ENCODE measurements at places on chromosomes 6 and 20. TPM values are rescaled to one million over a fixed set of nuclear protein-coding genes. Genes with fewer than 3 reads are reported as not detected.
A peak's percentile ranks its signal among the peaks of the same experiment; 100 is the strongest.

DNA sequence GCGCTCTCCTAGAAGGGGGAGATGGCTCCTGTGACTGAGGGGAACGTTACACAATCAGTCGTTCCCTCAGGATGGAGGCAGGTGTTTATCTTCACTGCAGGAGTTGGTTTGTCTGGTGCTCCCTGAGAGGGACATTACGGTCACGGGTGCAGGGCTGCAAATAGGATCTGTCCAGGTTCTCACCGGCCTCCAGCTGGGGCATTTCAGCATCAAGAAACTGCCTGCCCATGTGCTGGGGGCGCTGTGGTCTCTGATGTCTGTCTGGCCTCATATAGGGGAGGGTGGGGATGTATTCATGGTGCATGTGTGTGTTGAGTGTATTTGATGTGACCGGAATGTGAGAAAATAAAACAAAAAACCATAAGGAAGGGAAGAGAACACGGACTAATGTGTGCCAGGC lies 77.1 kb downstream of the TBC1D7 start:
- H3K4me3 ChIP-seq = no peak overlapping the region
- H3K36me3 ChIP-seq = no peaks in the 10 kb centered on the region
- peak; percentile 30 for DNase-seq
- no peaks in the 10 kb centered on the region for H3K27me3 ChIP-seq
- no peak overlapping the region for H3K27ac ChIP-seq

DNA sequence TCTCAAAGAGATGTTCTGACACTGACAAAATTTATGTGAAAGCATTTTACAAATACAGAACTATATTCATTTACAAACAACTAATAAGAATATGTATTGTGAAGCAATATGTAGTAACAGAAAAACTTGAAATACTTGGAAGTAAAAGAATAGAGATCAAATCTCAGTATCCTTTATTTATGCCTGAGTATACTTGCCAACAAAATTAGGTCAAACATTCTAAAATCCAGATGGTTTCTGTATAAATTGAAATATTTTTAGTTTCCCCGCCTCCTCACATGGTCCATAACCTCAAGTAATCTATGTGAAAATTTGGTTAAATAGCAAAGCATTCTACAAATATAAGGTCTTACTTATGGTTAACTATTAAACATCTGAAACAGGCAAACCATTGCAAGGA lies 545.4 kb downstream of the EYS start:
- H3K27me3 ChIP-seq = no peaks in the 10 kb centered on the region
- H3K4me1 ChIP-seq = peaks cover 6% of the 10 kb centered on the region
- H3K36me3 ChIP-seq = no peaks in the 10 kb centered on the region
- no peak overlapping the region for H3K27ac ChIP-seq
- DNase-seq = no peak

- H3K27me3 ChIP-seq = peaks cover 37% of the 10 kb centered on the region
- no peaks in the 10 kb centered on the region for H3K36me3 ChIP-seq
- peaks cover 40% of the 10 kb centered on the region for H3K4me1 ChIP-seq
Measured at GRCh38 chr6:26249707-26249956, 115.4 kb upstream of the BTN3A2 start.

DNA sequence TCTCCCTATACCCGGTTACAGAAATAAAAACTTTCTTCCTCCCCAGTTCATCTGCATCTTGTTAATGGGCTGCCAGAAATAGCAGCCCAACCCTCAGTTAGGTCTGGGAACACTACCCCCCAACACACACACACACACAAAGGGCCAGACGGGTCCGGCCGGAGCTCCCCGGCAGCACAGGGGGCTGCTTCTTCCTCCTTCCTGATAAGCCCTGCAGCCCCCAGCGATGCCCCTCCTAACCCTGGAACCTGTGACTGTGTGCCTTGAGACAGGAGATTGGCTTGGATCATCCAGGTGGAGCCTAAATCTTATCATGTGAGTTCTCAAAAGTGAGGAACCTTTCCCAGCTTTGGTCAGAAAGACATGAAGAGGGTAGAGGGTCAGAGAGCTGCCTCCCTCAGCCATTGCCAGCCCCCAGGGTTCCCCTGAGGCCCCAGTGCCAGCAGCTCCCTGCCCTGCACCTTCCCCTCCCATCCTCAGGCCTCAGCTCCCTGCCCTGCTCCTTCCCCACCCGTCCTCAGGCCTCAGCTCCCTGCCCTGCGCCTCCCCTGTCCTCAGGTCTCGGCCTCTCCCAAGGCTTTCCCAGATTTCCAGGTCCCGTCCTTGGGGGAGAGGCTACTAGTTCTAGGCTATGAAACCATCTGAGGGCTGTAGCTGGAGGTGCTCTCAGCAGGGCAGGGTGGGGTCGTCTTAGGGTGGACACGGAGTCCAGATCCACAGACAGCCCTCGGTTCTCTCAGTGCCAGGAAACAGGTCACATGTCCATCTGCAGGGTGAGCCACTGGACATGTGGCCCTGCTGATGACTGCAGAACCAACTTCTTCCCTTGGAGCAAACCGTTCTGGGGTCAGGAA lies 34.5 kb upstream of the CST7 start:
- H3K36me3 ChIP-seq = no peaks in the 10 kb centered on the region
- H3K4me1 ChIP-seq = 0 out of 2 replicates have a peak, but pooled peaks cover 9% of the 10 kb centered on the region

RAET1L gene
- total RNA-seq = not detected

GRCh38 chr20:18543216-18543615 lies 24.0 kb upstream of the SMIM26 start:
- no peak overlapping the region for H3K27ac ChIP-seq
- no peaks in the 10 kb centered on the region for H3K4me1 ChIP-seq
- DNase-seq = no peak
- H3K4me3 ChIP-seq = no peak overlapping the region

DNA sequence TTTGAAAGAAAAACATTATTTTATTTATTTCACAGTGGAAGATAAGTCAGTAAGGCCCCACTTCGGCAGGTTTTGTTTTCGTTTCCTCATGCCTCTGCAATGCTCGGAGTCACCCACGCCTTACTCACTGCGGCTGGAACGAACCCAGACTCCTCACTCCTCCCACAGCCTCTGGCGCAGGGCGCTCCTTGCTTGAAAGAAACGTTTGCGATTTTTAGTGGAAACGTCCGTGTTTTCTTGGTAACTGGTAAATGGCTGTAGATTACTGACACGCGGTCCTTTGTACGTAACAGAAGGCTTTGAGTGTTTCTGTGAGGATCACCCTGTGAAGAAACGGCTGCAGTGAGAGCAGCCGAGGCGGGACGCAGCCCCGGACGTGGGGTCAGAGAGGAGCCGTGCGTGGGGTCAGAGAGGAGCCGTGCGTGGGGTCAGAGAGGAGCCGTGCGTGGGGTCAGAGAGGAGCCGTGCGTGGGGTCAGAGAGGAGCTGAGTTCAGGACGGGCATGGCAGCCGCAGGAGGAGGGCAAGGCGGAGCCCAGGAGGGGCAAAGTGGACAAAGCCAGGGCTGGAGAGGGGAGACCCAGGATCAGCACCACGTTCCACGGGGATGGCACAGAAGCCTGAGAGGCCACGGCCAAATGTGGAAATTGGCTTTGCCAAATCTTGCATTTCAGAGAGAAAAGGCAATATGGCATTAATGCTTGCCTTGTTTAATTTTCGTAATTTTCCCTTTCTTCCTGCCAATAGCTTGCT lies 198.6 kb upstream of the THBS2 start:
- DNase-seq = no peak
- no peaks in the 10 kb centered on the region for H3K36me3 ChIP-seq
- H3K4me3 ChIP-seq = no peak overlapping the region
- no peaks in the 10 kb centered on the region for H3K27me3 ChIP-seq
- no peak overlapping the region for H3K27ac ChIP-seq

FHL5 gene
- total RNA-seq = not detected

DNA sequence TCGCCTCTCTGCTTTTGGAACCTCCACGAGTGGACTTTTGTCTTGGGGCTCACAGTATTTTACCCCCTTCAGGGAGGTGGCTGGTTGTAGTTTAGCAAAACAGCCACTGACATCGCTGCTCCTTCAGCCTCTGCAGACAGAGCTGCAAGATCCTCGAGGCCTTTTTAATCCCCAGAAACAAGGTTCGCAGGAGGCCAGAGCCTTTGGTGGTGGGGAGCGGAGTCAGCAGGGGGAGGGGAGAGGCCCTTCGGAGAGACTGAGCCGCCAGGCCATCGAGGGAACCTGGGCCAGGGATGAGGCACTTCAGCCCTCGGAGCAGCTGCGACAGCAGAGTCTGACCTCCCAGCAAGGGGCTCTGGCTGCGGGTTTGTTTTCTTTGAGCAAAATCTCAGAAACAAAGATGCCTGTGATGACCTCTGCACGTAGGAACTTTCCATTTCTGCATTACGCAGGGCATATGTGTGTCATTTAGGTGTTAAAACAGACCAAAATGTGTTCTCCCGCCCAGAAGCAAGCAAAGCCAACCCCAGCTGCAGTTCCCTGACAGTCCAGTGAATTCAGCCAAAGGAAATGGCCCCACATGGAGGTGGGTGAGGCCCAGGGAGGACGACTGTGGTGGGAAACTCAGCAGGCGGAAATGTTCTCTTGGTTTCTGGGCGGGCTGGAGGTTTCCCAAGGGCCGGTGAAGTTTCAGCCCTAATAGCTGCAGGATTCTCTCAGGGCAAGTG lies 171.2 kb upstream of the SULF2 start:
- H3K4me1 ChIP-seq = peaks cover 36% of the 10 kb centered on the region
- no peak overlapping the region for H3K27ac ChIP-seq
- no peak overlapping the region for H3K4me3 ChIP-seq
- H3K36me3 ChIP-seq = no peaks in the 10 kb centered on the region
- H3K27me3 ChIP-seq = peaks cover 3% of the 10 kb centered on the region
- no peak for DNase-seq

- H3K27ac ChIP-seq = no peak overlapping the region
- H3K36me3 ChIP-seq = peaks cover 21% of the 10 kb centered on the region
- no peak for DNase-seq
- H3K27me3 ChIP-seq = no peaks in the 10 kb centered on the region
Measured at GRCh38 chr6:27452496-27452897, 20.4 kb downstream of the ZNF184 start.

- H3K4me3 ChIP-seq = peak within 1 kb of the TSS; percentile 67
- peak within 1 kb of the TSS; percentile 53 for H3K27ac ChIP-seq
- H3K27me3 ChIP-seq = no peaks in the 10 kb centered on the region
- DNase-seq = peak; percentile 65
- H3K4me1 ChIP-seq = peaks cover 45% of the 10 kb centered on the region
Measured at GRCh38 chr6:111087106-111087835, at the start of gene SLC16A10. SLC16A10 (plus strand) TSS chr6:111087503; CDS start chr6:111087753, 250 bp downstream.

DNA sequence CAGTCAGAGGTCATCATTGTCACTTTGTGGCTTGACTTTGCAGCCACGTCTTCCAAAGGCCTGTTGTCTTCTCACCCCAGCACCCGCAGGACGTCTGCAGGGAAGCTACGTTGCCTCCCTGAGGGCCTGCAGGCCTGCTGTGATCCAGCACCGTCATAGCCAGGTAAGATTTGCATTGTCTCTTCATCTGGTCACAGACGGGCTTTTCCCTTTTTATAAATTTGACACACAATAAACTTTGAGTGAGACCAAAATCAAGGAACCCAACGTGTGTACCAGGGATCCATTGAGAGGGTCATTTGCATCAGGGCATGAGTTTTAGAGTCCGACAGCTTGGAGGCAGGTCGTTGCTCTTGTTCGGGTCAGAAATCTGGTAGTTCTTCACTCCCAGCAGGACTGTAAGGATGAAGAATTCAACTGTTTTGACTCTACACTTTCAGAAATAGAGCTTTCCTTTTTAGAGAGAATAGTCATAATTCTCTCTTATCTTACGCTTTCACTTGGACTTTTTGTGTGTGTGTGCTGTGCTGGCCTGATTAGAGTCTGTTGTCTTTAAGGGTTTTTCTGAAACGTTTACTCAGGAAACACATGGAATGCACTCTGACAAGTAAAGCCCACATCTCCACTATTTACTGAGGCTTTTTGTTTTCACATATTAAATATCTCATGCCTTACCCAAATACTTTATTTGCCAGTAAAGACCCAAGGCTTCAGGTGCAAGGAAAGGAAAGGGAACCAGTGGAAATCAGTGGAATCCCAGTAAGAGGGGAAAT lies 177.2 kb upstream of the TAB2 start:
- no peak overlapping the region for H3K27ac ChIP-seq
- H3K36me3 ChIP-seq = no peaks in the 10 kb centered on the region
- DNase-seq = no peak
- peaks cover 11% of the 10 kb centered on the region for H3K4me1 ChIP-seq
- H3K4me3 ChIP-seq = no peak overlapping the region

GRCh38 chr6:13478525-13478966 lies 8.9 kb downstream of the GFOD1 start:
- peaks cover 44% of the 10 kb centered on the region for H3K4me1 ChIP-seq
- no peak for DNase-seq

DNA sequence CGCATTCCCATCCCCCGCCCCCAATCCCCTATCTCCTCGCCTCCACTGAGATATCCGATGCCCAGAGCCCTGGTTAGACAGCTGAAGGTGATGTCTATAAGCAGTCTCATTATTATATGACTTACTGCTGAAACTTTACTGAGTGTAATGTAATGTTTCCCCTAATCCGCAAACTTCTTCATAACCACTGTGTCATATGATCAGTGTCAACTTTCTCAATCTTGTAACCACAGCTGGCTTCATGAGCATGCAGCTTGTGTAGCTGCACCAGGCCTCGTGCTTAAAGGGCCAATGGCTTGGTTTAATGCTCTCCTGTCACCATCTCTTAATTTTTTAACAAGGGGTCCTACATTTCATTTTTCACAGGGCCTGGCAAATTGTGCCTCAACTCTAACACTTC lies 8.1 kb downstream of the ASIP start:
- H3K27me3 ChIP-seq = no peaks in the 10 kb centered on the region
- H3K36me3 ChIP-seq = no peaks in the 10 kb centered on the region
- H3K27ac ChIP-seq = no peak overlapping the region
- no peak for DNase-seq

- peak; percentile 95 for DNase-seq
- no peaks in the 10 kb centered on the region for H3K27me3 ChIP-seq
- H3K4me3 ChIP-seq = peak overlapping the region; percentile 20
- peak overlapping the region; percentile 87 for H3K27ac ChIP-seq
- no peaks in the 10 kb centered on the region for H3K36me3 ChIP-seq
Measured at GRCh38 chr6:40997234-40997957, 41.6 kb downstream of the UNC5CL start.

SAMD10 gene
- total RNA-seq = 6.1 TPM

DNA sequence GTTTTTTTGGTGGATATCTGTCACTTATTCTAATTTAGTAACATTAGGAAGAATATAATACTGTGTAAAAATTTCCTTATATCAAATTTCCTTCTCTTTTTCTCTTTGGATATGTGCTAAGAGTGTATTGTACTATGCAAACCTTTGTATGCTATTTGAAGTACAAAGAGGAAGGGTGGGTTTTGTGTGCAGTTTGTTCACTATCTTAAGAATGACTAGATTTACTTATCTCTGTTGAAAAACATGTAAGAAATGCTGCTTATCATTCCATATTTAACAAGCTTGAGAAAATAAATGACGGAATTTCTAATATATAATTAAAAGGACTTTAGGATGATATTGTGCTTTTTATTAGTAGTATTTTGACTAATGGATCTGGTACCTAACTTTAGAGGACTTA lies 13.1 kb downstream of the CD2AP start:
- H3K4me1 ChIP-seq = peaks cover 35% of the 10 kb centered on the region
- no peaks in the 10 kb centered on the region for H3K27me3 ChIP-seq
- no peak overlapping the region for H3K4me3 ChIP-seq
- DNase-seq = no peak
